ENCODE measurements at places on chromosomes 1 and 21.

DNA sequence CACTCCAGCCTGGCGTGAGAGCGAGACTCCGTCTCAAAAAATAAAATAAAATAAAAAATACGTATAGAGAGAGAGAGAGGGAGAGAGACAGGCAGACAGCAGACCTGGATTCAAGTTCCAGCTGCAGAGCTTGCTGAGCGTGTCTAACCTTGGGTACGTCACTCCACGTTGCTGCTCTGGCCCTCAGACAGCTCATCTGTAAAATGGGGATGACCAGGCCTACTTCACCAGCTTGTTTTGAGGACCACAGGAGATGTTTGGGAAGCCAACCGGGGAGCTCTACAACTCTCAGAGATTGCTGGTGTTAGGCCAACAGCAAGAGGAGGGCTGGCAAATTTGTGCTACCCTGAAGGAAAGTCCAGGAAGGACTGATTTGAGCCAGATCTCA is 499 bp upstream of the TRAF5 start:
- DNase-seq, result no peak

- peak; percentile 7 for DNase-seq
Observed at GRCh38 chr1:240193679-240194078, 102.0 kb downstream of the FMN2 start.

DNA sequence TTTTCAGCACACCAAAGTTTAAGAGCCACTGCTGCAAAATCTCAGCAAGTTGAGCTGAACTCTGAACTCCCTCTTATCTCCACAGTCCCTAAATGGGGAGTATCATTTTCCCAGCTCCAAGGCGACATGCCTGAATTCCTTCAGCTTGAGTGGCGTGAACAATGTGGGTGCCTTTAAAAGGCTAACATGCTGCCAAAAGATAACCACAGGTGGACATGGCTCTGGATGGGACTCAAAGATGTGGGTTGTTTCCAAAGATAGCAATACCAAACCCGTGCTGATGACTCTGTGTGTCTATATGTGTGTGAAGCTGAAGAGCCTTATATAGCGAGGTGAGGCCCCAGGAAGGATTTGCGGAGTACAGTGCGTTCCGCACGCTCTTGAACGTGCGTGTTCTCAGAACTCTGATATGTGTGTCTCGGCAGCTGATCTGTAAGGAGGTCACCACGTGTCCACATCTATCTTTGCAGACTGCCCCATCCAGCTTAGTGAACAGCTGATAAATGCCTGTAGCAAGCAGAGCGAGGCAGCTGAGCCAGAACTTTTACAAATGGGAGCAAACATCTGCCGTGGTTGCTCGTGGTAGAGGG is 189.2 kb downstream of the DYRK1A start:
- no peak for DNase-seq

DNA sequence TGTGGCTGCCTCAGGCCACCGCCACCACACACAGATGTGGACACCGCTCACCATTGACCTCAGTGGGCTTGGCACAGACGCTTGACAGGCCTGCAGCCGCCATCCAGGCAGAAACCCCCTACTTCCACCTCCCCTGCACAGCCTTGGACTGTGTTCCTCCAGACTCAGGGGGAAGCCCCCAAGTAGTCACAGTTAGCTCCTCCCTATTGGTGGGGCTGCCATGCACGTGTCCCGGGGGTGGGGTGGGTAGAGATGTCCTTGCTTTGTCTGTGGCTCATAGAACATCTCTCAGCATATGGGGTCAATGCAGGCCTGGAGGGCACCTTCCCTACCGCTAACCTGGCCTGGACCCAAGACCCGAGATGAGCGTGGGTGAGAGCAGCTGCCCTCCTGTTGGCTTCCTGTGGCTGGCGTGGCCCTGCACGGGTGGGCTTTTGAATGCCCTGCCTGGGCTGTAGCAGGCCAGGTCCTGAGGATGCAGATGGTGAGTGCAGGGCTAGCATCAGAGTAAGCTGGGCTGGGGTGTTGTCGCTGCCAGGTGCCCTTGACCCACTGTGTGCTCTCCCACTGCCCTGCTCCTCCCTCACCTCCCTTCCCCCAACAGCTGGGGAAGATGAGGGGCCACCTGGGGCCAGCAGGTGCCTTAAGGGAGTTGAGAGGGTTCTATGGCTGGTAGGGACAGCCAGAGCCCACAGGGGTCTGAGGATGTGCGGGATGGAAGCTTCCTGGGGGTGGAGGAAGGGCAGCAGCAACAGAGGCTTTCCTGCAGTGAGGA is 6.2 kb downstream of the CROCC start:
- DNase-seq, result no peak

GRCh38 chr1:18341291-18342069 is 139.2 kb upstream of the KLHDC7A start:
- no peak for DNase-seq

Measured in ELF-1 (cell line).